NCI-H1092 (cell line): ENCODE measurements at places on chromosomes 2 and 18.

DNA sequence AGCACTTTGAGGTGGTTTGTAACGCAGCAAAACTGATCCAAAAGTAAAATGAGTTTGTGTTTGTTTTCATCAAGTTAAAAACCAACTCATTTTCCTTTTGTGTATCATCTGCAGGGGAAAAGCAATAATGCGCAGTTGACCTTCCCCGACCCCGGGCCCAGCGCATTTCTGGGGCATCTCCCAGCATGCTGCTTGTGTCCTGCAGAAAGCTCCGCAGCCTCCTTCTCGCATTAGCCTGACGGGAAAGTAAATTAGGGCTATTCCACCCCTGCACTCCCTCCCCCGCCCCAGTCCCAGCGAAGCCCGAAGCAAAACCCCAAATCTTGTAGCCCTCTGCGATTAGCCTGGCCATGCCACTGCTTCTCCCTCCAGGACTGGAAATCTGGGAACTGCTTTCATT lies 82.0 kb upstream of the PPM1B start:
- no peak for DNase-seq

DNA sequence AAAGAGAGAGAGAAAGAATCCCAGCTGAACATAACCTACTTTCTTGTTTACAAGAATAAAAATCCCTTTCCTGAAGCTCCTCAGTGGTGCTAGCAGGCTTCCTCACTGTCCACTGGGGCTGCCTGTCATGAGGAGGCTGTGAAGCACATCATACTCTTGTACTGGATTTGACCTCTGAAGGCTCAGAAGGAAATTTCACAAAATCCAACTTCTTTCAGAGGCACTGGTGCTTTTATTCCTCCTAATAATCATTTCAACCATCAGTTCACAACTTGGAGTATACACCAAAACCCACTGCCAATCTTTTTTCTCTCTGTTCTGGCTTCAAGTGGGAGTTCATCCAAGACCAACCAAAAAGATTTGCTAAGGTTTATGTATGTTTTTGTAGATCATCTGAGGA lies 48.5 kb downstream of the TMX3 start:
- DNase-seq = no peak

- no peak for DNase-seq
Measured at GRCh38 chr2:214382229-214382628, 28.6 kb upstream of the VWC2L start.

- no peak for DNase-seq
Measured at GRCh38 chr2:217948351-217948791, 54.4 kb downstream of the TNS1 start.

DNA sequence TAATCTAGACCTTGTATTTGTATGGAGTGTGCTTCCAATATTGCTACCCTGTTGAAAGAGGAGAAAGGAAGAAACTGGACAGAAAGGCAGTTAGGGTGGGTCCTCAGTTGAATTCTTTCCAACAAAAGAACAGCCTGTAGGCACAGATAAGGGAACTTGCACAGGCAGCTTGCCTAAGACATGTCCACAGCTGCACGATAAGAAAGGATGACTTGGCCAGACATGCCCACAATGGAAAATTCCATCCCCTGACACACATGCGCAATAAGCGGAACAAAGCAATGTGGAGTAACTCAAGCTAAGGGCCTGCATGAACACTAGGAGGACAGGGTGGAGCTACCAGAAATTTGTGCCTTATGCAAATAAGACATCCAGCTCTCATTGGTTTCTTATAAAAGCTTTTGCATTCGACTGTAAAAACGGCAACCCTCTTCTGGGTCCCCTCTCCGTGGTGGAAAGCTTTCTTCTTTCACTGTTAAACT lies 1084.7 kb upstream of the NXPH2 start:
- DNase-seq = no peak
